Muscle of leg (tissue), 16 donors: ENCODE measurements at places on chromosomes 5 and 9. TPM values are rescaled to one million over a fixed set of nuclear protein-coding genes. Genes with fewer than 3 reads are reported as not detected.
A peak's percentile ranks its signal among the peaks of the same experiment; 100 is the strongest.

FSD1L gene
- total RNA-seq, result 9.0 TPM

PCDHGA11 gene
- total RNA-seq, result 3.1 TPM

MYORG gene
- 8.1 TPM for total RNA-seq

TMEM232 gene
- total RNA-seq, result 2.7 TPM

DNA sequence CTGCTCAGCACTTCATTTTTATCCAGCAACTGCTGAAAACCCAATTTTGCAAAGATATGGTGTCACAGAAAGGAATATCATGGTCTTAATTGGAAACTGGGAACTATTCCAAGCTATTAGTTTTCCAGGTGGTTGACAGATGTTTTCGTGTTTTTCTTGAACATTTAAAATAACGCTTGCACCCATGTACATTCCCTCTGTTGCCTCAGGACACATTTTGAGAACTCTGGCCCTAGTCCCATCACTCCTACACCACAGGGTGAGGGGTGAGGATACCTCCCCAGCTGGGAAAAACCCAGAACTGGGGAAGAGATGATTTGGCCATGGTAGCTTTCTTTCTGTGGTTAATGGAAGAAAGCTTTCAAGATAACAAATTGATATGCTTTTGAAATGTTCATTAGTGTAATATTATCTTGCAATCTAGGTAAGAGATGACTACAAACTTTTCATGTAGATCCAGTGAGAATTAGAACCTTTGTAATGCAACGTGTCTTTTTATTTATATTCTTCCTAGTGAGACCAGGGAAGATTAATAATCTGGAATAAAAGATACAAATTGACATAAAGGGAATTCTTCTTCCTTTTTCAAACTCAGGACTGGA is 627.0 kb downstream of the RAB3C start:
- DNase-seq, result peak; percentile 71

- no peak for DNase-seq
Observed at GRCh38 chr5:74477761-74478160, 162.8 kb downstream of the ENC1 start.

- no peak for DNase-seq
Observed at GRCh38 chr9:128394379-128395168, 23.4 kb downstream of the URM1 start.
